ENCODE measurements at places on chromosomes 12 and 14. TPM values are rescaled to one million over a fixed set of nuclear protein-coding genes. Genes with fewer than 3 reads are reported as not detected.

RBP5 gene
- 2.1 TPM for total RNA-seq

SUOX gene
- total RNA-seq: 17.4 TPM

- H3K27ac ChIP-seq: no peak overlapping the region
- H3K4me1 ChIP-seq: no peaks in the 10 kb centered on the region
- no peaks in the 10 kb centered on the region for H3K36me3 ChIP-seq
- DNase-seq: no peak
- peak overlapping the region; percentile 44 for H3K4me3 ChIP-seq
These were observed 18.5 kb downstream of the HPD start for GRCh38 chr12:121839993-121840761.

GRCh38 chr12:100936661-100937060 is 142.1 kb downstream of the ANO4 start:
- no peak overlapping the region for H3K4me3 ChIP-seq
- no peaks in the 10 kb centered on the region for H3K27me3 ChIP-seq
- no peaks in the 10 kb centered on the region for H3K4me1 ChIP-seq
- H3K27ac ChIP-seq: no peak overlapping the region

- DNase-seq: no peak
- no peaks in the 10 kb centered on the region for H3K27me3 ChIP-seq
- no peak overlapping the region for H3K27ac ChIP-seq
- H3K4me1 ChIP-seq: no peaks in the 10 kb centered on the region
- H3K36me3 ChIP-seq: no peaks in the 10 kb centered on the region
These were observed 27.5 kb upstream of the DCN start for GRCh38 chr12:91210144-91210543.
